ENCODE measurements at places on chromosomes 5 and 9.

DNA sequence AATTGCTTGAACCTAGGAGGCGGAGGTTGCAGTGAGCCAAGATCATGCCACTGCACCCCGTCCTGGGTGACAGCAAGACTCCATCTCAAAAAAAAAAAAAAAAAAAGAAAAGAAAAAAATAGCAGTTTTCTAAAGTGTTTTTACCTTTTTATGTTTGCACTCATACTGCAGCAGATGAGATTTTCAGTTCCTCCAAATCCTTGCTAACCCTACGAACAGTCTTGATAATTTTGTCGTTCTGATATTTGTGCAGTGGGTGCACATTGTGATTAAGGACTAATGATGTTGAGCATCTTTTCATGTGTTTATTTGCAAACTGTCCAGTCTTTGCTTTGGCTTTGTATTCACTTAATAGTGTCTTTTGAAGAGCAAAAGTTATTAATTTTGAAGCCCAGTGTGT is 42.9 kb downstream of the ZCCHC7 start:
- no peak for DNase-seq

- no peak for DNase-seq
Measured at GRCh38 chr9:107755246-107755645, 265.7 kb upstream of the KLF4 start.

GRCh38 chr5:36802187-36802586 is 74.4 kb upstream of the NIPBL start:
- no peak for DNase-seq

GRCh38 chr5:140608722-140609121 is 24.3 kb downstream of the CD14 start:
- no peak for DNase-seq

DNA sequence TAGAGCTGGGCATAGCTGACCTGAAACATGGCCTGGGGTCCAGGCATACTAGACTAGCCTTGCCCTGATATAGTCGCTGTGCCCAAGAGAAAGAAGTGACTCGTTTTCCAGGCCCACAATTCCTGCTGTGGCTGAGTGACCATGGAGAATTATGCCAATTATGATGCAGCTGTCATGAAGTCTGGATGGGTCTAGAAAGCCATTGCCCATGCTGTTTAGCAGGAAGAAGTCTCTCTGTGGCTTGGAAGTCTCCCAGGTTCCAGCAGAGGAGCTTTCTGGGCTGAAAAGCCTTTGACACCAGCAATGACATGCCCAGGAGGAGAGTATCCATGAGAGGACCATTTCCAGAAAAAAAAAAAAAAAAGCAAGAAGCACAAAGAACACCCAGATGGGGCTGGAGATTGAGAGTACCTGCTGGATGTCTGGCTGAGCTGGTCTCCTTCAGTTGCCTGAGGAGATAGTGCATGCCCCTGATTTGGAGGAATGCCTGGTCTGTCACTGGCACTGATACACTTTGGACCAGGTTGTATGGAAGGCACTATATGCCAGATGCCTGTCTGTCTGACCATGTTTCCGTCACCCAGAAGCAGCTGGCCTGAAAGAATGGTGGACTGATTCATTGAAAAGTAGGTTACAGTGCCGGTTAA is 128.0 kb upstream of the EPB41L4A start:
- no peak for DNase-seq

DNA sequence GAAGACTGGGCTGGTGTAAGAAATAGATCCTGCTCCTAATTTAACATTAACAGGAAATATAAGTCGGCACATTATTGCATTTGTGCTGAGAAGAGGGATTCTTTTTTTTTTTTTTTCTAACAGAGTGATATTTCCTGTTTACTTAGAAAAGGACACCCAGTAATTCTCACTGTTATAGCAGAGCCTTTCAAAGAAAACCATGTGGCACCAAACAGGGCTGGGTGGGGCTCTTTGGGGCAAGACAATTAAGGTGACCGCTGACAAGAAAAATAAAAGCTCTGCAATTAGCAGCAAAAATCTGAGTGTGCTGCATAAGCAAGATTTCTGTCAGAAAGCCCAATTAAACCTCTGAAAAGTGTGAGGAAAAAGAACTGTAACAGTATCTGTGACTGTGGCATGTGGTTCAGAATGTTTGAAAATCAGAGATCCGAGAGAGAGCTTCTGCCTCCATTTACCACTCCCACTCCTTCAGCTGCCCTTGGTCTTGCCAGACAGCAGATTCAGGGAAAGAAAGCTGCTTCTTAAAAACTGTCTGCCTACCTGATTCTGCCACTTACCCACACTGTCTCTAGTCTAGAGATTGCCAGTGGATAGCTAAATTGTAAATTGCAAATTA is 77.1 kb upstream of the IQGAP2 start:
- no peak for DNase-seq

DNA sequence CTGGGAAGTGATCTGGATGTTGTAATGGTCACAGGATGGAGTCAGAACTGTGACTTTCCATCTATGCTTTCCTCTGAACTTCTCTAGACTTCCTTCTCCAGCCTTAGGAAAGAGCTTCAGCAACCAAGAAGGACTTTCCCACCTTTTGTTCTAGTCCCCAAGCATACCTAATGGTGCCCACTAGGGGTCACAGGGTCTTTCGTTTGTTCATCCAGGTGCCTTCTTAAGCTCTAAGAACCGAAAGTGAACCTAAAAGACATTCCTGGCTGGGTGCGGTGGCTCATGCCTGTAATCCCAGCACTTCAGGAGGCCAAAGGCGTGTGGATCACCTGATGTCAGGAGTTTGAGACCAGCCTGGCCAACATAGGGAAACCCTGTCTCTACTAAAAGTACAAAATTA is 1.8 kb upstream of the WNT8A start:
- no peak for DNase-seq

- no peak for DNase-seq
Measured at GRCh38 chr9:83714329-83714728, 6.6 kb upstream of the UBQLN1 start.

DNA sequence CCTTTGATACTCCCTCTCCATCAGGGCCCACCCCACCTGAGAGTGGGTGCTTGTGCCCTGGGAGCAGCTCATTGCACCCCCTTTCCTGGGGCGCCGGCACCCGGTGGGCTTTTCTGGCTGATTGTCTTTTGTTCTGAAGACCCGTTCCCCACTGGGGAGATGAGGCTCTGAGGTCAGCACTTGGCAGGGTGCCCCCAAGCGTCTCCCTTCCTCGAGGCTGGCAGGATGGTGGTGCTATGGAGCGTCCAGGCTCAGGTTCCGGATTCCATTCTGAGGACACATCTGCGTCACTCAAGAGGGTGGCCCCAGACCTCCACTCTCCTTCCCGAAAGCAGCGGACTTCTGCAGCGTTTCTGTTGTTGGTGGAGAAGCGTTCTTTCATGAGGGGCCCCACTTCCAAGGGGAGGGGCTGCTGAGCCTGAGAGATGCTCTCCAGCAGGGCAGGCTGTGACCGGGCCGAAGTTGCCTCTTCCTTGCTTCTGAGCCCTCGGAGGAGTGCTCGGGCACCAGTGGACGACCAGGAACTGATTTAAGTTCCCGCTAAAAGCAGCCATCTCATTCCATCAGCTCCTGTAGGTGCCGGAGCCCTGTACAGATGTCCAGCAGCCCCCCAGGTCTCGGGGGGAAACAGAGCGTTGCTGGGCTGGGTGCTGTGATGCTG is 42.2 kb downstream of the COL5A1 start:
- no peak for DNase-seq

GRCh38 chr9:82490019-82490499 is 501.5 kb downstream of the SPATA31D1 start:
- DNase-seq: no peak

DNA sequence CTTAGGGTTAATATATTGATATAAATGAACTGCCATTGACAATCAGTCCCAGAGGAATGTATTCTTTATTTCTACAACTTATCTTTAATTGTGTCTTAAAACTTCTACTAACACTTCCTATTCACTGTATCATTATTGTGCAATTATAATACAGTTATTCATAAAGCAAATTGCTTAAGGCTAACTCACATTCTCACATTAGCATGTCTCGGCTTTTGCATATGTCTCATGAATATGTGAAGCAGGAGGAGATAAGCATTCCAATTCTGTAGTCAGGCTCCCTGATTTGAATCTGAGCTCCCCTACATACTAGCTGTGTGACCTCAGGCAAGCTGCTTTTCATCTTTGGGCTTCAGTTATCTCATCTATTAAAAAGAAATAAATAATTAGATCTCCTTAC is 45.4 kb downstream of the PLGRKT start:
- DNase-seq: no peak

GRCh38 chr5:80109646-80110478 is 74.7 kb downstream of the THBS4 start:
- no peak for DNase-seq

- no peak for DNase-seq
Measured at GRCh38 chr5:172869691-172870090, 35.6 kb downstream of the ERGIC1 start.

- DNase-seq: no peak
Measured at GRCh38 chr9:115880221-115880885, 273.2 kb upstream of the PAPPA start.

DNA sequence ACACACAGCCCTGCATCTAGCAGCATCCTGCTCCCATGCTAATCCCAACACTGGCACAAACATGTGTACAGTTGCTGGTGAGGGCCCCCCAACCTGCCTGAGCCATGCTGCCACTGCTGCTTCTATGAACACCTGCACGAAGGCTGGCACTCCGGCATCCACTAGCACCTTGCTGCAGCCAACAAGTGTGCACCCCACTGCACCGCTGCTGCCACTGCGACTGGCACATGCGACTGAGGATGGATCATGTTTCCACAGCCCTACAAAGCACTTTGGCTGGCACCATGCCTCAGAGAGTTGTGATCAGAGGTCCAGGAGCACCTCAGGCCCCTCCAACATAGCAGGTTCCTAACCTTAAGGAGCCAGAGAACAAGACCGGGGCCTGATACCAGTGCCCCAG is 7.8 kb upstream of the PDCD1LG2 start:
- no peak for DNase-seq

- DNase-seq: no peak
Measured at GRCh38 chr5:180785121-180785781, 17.4 kb downstream of the MGAT1 start.

- DNase-seq: no peak
Measured at GRCh38 chr5:107459605-107460004, 211.1 kb downstream of the EFNA5 start.

All from stimulated activated CD8-positive, alpha-beta memory T cell treated with anti-CD3 and anti-CD28 coated beads, Interleukin-7, amount 100 ng/mL, for 48 hours (primary cell).